ENCODE measurements at places on chromosomes 12 and 14.

GRCh38 chr14:27739657-27740156 lies 1026.9 kb upstream of the FOXG1 start:
- DNase-seq, result no peak

- no peak for DNase-seq
These were observed 16.2 kb downstream of the SLC2A14 start for GRCh38 chr12:7856516-7856915.

DNA sequence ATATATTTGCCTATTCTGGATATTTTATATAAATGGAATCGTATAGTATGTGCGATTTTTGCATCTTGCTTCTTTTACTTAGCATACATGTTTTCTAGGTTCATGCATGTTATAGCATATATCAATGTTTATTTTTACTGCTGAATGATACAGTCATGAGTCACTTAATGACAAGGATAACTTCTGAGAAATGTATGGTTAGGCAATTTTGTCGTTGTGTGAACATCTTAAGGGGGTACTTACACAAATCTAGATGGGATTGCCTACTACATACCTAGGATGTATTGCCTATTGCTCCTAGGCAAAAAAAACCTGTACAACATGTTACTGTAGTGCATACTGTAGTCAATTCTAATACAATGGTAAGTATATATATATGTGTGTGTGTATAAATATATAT lies 8.8 kb downstream of the USP15 start:
- DNase-seq, result no peak

GRCh38 chr12:5375547-5376295 lies 56.2 kb upstream of the NTF3 start:
- no peak for DNase-seq

GRCh38 chr14:79278798-79279644 lies 932.3 kb downstream of the DIO2 start:
- DNase-seq, result peak; percentile 95

GRCh38 chr14:95545515-95546168 lies 10.8 kb downstream of the GLRX5 start:
- no peak for DNase-seq

DNA sequence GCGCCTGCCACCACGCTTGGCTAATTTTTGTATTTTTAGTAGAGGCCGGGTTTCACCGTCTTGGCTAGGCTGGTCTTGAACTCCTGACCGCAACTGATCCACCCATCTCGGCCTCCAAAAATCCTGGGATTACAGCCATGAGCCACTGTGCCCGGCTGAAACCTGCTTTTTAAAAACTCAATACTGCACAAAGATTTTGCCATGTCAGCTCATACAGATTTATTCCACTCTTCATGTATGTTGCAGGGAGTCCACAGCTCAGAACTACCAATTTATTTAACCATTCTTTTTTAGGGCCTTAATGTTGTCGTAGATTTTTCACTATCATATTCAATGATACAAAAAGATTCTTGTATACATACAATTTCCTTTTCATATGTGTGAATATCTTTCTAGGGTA lies 20.0 kb downstream of the ZCCHC8 start:
- no peak for DNase-seq

- no peak for DNase-seq
These were observed 110.9 kb downstream of the PAH start for GRCh38 chr12:102806110-102806509.

- DNase-seq, result no peak
These were observed 60.9 kb upstream of the PSMA6 start for GRCh38 chr14:35231207-35231760.

DNA sequence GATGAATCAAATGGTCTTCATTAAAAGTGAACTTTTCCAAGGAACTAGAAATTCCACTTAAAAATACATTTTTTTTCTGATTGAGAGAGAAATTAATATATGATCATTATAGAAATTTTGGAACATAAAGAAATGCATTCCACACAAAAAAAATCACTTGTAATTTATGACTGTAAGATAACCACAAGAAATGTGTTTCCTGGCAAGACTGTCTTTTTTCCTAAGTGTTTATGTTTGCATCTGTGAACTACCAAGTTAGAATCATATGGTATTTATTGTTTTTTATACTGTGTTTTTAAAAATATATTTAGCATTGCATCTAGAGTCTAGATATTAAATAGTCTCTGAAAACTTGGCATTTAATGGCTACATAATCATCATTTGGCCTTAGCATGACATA lies 726.8 kb downstream of the BCL11B start:
- no peak for DNase-seq

DNA sequence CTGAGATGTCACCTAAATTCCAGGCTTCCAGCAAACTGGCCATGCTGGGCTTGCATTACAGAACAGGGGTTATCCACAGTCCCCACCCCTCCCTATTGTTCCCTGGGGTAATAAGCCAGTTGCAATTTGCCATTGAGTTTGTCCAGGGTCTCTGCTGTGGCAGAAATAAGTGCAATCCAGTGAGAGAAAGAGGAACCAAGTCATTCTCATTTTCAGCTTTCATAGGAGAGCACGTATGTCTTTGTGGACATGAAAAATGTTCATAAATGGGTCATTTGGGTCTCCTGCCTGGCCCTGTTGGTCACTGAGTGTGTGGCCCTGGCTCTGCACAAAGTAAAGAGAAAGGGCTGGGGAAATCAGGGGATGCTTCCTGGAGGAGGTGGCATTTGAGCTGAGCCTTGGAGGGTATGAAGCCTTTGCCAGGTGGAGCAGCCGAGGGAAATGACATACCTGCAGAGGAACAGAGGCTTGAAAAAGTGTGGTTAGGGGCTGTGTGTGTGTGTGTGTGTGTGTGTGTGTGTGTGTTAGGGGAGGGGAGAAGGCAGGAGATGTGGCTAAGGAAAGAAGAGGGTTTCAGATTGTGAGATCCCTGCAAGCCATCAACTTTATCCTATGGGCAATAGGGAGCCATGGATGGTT lies 29.3 kb downstream of the CMKLR1 start:
- no peak for DNase-seq

DNA sequence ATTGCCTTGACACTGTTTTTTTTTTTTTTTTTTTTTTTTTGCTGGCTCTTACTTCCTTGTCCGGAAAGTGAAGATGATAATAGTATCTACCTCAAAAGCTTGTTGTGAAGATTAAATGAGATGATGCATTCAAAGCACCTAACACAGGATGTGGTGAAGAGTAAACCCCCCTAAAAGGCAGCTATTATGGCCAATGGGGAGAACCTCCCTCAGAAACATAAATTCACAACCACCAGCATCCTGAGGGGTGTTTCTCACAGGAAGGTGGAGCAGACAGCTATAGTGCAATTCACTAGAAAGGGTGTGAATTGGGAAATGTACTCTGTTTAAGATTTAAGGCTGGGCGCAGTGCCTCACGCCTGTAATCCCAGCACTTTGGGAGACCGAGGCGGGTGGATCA lies 85.4 kb upstream of the CRY1 start:
- no peak for DNase-seq

GRCh38 chr12:20946732-20947131 lies 136.2 kb downstream of the SLCO1B3 start:
- DNase-seq, result no peak

DNA sequence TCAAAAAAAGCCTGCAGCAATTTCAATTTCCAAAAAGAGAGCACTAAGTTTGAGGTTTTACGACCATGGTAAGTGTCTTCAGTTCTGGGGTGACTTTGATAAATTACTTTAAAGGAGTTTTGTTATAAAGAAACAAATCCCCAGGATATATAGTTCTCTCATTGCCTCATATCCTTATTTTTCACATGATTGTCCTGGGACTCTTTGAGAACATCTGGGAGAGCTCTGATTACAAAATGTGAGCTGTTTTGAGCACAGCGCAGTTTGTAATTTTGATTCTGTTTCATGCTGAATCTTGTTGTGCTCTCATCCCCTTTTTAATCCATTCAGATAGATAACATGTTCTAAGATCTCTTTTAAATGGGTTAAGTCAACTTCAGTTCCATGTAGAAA lies 67.7 kb upstream of the DCN start:
- no peak for DNase-seq

DNA sequence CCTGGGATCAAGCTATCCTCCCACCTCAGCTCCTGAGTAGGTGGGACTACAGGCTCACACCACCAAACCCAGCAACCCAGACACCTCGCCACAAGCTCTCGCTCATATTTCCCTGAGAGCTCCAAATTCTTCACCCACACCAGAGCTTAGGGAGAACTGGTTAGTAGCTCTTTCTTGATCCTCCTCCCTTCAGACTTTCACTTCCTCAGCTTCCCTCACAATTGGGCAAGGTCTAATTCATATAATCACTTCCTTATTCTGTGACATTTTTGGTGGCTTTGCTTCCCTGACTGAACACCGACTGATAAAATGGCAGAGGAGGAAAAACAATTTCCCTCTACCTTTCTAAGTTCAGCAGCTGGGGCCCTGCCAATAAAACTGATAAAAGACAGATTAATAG lies 88.5 kb downstream of the GXYLT1 start:
- DNase-seq, result no peak

GRCh38 chr12:131402781-131403396 lies 308.0 kb upstream of the SFSWAP start:
- DNase-seq, result no peak

DNA sequence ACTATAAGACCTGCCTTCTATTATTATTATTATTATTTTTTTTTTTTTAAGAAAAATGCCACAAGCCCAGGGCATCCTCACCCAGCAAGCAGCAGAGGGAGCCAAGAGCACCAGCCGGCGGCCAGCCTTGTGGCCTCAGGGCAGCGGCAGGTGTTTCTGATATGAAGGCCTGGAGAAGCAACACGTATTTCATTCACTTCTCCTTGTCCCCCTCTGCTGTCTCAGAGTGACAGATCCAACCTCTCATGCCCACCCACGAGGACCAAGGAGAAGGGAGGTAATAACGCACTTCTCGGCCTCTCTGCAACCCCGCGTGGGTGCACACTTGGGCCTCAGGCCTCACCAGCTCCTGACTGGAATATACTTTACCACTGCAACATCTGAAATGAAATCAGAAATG lies 25.4 kb downstream of the CDC42BPB start:
- no peak for DNase-seq

GRCh38 chr12:104643819-104644669 lies 187.3 kb downstream of the CHST11 start:
- peak; percentile 94 for DNase-seq

- DNase-seq, result no peak
These were observed 330.6 kb upstream of the NAV3 start for GRCh38 chr12:77500089-77500488.

DNA sequence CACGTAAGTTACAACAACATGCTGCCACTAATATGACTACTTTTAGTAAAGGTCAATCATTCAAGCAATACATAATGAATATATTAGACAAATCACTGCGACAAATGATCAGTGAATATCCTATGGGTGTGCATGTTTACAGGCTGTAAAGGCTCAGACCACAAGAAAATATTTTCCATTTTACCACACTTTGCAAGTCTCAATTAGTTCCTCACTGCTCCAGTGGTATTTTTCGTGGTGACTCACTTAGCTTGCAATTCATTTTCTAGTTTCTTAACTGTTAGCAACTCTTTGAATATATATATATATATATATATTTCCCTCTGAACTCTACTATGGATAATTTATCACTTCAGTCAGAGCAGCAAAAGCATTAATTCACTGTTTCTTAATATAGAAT lies 96.9 kb downstream of the EML5 start:
- no peak for DNase-seq
